ENCODE measurements at places on chromosomes 11 and 22.

DNA sequence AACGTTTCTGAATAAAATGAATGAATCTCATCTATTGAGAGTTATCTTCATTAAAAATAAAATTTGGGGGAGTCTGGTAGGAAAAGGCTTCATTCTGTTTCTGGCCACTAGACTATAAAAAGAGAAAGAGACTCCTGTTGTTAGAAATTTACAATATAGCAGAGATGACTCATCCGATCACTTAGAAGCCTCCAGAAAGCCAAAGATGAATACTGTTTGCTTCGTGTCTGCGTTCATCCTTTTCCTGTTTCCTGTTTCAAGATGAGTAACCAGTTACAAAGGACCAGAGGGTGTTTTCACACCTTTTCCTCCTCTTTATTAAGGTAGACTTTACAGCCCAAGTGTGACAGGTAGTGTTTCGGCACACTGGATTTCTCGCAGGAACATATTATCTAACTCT is 1120.7 kb downstream of the LRRC4C start:
- no peak for DNase-seq

GRCh38 chr22:19806213-19807160 is 45.9 kb downstream of the TBX1 start:
- peak; percentile 27 for DNase-seq

- DNase-seq: no peak
Observed at GRCh38 chr11:70732881-70733196, 334.5 kb downstream of the CTTN start.

GRCh38 chr11:34988294-34989255 is 72.2 kb downstream of the PDHX start:
- no peak for DNase-seq

GRCh38 chr11:41872426-41872825 is 413.0 kb upstream of the LRRC4C start:
- no peak for DNase-seq

DNA sequence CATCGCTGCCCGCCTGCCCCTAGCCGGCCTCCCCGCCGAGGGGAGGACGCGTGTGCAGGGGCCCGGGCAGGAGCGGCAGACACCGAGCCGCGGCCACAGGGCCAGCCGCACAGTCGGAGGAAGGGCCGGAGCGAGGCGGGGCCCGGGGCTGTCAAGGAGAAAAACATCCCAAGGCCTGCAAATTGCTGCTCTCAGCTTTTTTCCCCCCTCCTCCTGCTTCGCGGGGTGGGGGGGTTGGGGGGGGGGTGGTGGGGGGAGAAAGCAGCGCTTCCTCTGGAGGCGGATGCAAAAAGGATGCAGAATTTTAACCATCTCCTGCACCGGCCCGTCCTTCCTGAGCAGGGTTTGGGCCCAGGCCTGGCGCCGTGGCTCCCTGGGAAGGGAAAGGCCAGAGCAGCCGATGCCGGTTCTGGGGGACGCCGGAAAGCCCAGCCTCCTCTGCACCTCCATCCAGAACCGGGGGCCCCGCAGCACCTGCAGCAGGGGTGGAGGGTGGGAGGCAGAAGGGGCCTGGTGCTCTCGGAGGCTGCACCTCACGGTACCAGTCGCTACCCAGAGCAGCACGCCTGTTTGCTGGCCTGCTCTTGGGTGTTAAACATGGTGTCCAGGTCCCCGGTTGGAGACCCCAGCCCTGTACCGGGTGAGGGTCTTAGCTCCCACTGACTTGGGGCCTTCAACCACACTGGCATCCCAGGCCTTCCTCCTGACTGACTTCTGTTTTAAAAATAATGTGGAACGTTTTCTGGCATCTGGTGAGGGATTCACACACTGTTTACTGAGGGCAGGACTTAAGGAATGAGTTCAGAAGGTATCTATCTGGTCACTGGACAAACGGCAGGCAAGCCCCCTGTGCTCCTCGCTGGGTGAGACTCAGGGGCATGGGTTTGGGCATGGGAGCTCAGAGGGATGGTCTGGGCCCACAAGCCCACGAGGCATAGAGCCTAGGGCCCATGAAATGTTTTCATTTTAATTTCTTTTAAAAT is 77.4 kb upstream of the WNT7B start:
- DNase-seq: peak; percentile 93

- DNase-seq: no peak
Observed at GRCh38 chr11:11407065-11407762, 54.2 kb upstream of the CSNK2A3 start.

All from right hindlimb (tissue), 1 donor.